ENCODE measurements at places on chromosomes 5 and 9.
A peak's percentile ranks its signal among the peaks of the same experiment; 100 is the strongest.

GRCh38 chr9:131899296-131900228 is 159.7 kb upstream of the RAPGEF1 start:
- no peak for DNase-seq

DNA sequence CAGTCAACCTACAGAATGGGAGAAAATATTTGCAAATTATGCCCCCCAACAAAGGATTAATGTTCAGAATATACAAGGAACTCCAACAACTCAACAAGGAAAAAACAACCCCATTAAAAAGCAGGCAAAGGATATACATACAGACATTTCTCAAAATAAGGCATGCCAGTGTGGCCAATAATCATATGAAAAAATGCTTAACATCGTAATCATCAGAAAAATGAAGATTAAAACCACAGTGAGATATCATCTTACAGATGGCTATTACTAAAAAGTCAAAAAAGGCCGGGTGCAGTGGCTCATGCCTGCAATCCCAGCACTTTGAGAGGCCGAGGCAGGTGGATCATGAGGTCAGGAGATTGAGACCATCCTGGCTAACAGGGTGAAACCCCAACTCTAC is 103.2 kb downstream of the KLHL3 start:
- DNase-seq: no peak

DNA sequence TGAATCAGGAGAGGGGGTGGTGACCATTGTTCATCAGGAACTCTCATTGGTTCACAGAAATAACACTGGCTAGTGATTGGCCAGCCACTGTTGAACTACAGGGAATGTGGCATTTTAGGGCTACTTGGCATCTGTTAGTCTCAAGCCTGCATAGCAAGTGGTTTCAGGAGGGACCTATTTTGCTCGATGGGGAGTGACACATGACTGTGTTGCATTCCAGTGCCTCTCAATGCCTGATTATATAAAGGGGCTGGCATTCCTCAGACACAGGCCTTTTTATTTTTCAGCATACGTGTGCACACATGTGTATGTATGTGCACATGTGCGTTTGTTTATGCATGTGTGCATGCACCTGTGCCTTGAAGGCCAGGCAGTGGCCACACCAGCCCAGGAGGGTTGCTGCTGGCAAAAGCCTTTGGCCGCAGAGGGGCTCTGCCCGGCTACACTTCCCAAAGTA is 23.2 kb downstream of the FGD3 start:
- peak; percentile 59 for DNase-seq

DNA sequence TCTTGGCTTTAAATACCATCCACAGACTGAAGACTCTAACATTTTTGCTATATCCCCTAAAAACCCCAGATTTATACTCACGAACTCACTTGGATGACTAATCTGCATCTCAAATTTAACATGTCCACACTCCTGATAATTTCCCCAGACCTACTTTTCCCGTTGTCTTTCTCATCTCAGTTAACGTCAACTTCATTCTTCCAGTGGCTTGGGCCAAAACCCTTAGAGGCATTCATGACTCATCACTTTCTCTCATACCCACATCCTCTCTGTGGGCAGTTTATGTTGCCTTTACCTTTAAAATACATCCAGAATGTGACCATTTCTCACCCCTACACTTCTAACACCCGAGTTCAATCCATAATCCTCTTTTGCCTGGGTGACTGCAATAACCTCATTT is 96.7 kb downstream of the EDIL3 start:
- DNase-seq: no peak

DNA sequence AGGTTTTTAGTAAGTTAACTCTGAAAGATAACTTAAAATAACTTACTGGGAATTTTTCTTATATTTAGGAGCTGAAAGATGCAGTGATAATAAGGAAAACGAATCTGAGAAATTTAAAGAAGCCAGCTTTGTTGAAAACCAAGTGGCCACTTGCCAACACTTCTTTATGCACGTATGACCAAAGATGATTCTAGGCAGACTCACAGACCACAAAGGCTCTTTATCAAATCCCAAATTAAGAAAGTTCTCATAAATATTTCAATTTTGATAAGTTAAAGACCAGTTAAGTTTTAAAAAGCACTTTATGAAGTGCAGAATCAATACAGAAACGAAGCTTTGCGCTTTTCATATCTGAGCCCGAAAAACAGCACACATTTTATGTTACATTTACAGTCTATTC is 1.5 kb downstream of the AFF4 start:
- DNase-seq: no peak

DNA sequence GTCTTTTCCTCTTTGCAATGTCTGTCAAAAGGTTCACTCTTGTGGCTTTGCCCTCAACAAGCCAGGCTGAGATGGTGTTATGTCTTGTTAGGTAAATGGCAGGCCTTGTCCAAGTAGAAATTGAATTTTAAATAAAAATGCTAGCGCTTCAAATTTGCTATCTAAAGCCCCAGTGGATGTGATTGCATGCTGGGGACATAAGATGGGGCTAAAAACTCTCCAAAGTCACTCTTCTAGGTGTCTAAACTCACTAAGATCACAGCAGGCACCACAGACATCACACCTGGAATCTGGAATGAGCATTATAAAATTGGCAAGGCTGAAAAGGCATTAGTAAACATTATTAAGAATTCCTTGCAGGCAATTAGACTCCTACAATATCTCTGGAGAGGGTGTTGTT is 262.7 kb upstream of the CLINT1 start:
- DNase-seq: no peak
